Smooth muscle cell of the coronary artery (primary cell): ENCODE measurements at places on chromosomes 1 and 21. TPM values are rescaled to one million over a fixed set of nuclear protein-coding genes. Genes with fewer than 3 reads are reported as not detected.

CELSR2 gene
- total RNA-seq = 0.59 and 1.1 TPM in 2 replicates

ASCL5 gene
- not detected in 2 replicates for total RNA-seq

OR2L8 gene
- not detected in 2 replicates for total RNA-seq

TP53BP2 gene
- 23.6 and 32.8 TPM in 2 replicates for total RNA-seq

TMEM222 gene
- total RNA-seq = 22.9 and 23.6 TPM in 2 replicates

OR2L3 gene
- total RNA-seq = not detected in 2 replicates

C1orf87 gene
- not detected in 2 replicates for total RNA-seq

RHOU gene
- 0.45 and 4.8 TPM in 2 replicates for total RNA-seq

CENPF gene
- 0.70 and 9.8 TPM in 2 replicates for total RNA-seq

AGO1 gene
- total RNA-seq = 10.0 and 11.7 TPM in 2 replicates

SPRR2F gene
- not detected in 2 replicates for total RNA-seq
